PC-9 (cell line): ENCODE measurements at places on chromosomes 7 and 10.

GRCh38 chr10:15461353-15462108 lies 90.4 kb upstream of the FAM171A1 start:
- H3K36me3 ChIP-seq = no peaks in the 10 kb centered on the region
- H3K4me3 ChIP-seq = no peak overlapping the region
- no peaks in the 10 kb centered on the region for H3K4me1 ChIP-seq
- no peaks in the 10 kb centered on the region for H3K27me3 ChIP-seq
- no peak overlapping the region for H3K27ac ChIP-seq

DNA sequence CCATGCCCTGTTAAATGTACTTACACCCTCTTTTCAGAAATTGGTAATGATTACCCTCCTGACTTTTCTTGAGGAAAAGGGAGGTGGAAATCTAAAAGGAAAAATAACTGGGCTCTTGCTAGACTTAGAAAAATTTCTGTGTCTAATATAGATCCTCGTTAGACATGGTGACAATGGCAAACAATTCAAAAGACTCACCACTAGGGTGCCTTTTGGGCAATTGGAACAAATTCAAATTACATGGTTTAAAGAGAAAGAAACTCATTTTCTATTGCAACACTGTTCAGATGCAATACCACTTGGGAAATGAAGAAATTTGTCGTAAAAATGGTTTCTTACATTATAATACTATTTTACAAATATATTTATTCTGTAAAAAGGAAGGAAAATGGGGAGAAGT lies 950.1 kb downstream of the GRM8 start:
- no peaks in the 10 kb centered on the region for H3K36me3 ChIP-seq
- H3K27ac ChIP-seq = no peak overlapping the region

DNA sequence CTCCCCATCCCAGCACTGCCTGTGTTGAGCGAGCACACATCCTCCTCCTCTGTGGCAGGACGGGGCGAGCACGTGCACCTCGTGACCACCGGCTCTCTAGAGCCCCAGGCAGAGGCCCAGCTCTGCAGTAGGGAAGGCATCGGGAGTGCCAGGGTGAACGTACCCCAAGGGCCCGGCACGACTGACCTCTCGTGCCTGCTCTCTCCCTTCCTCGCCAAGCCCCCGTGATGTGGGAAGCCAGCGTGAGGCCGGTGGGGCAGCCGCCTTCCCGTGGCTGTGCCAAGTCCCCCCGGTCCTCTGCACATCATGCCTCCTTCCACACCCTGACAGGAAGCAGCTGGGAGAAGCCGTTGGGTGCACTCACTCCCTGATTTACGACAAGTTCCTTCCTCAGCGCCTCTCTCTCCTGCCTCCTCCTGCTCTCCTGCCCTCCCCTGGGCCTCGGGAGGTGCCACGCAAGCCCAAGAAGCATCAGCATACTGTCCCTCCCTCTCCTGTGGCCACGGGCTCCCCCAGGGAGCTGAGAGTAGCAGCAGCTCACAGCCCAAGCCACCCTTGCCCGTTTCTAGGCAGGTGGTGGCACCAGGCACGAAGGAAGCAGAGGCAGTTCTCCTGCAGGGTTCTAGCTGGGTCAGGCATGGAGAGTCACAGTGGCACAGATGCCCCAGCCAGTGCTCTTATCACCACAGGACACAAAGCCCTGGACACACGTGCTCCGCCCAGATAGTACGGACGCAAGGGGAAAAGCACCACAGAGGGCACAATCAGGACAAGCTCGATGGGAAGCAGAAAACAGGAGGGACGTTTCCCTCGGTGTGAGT lies 47.0 kb downstream of the AMZ1 start:
- no peak overlapping the region for H3K4me3 ChIP-seq
- no peaks in the 10 kb centered on the region for H3K27me3 ChIP-seq
- H3K27ac ChIP-seq = no peak overlapping the region
- DNase-seq = no peak

DNA sequence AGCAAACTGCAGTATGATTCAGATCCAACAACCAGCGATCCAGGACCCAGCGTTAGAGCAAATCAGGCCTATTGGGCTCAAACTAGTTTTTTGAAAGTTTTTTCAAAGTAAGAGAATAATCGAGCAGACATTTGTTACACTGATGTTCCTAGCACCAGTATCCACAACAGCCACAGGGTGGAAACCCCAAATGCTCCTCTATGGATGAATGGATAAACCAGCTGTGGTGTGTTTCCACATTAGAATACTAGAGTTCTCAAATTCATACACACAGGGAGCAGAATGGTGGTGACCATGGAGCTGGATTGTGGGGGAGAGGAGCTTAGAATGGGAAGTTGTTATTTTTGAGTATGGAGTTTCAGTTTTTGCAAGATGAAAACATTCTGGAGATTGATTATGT lies 60.7 kb downstream of the PDIA4 start:
- no peaks in the 10 kb centered on the region for H3K27me3 ChIP-seq
- no peak for DNase-seq
- H3K27ac ChIP-seq = no peak overlapping the region
- H3K4me1 ChIP-seq = no peaks in the 10 kb centered on the region

DNA sequence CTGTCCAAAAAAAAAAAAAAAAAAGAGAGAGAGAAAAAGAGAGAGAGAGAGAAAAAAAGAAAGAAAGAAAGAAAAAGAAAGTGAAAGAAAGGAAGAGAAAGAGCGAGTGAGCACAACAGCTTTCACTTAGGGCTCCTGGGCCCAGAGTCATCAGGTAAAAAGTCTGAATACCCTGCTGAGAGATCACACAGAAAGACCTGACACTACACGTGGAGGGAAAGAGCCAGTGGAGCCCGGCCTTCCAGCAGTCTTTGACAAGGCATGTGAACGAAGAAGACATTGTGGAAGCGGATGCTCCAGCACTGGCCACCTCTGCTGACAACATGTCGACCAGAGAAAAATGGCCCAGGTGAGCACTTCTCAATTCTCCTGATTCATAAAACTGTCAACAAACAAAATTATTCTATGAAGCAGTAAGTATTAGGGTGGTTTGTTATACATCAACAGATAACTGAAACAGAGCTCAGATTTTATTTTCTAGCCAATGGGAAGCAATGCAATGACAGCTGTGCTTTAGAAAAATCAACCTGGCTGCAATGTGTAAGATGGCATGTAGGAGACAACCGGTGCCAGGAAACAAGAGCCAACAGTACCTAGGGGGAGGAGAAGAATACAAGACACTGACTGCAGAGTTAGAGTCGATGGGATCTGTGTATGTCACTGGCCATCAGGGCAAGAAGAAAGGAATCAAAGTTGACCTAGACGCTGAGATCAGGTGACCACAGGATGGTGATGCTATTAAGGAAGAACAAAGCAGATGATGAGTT lies 4.4 kb downstream of the RNF216 start:
- no peaks in the 10 kb centered on the region for H3K27me3 ChIP-seq
- no peak for DNase-seq
- peaks cover 11% of the 10 kb centered on the region; the same call in 1 of the 2 replicates for H3K36me3 ChIP-seq
- peaks cover 17% of the 10 kb centered on the region for H3K4me1 ChIP-seq
- H3K27ac ChIP-seq = no peak overlapping the region

DNA sequence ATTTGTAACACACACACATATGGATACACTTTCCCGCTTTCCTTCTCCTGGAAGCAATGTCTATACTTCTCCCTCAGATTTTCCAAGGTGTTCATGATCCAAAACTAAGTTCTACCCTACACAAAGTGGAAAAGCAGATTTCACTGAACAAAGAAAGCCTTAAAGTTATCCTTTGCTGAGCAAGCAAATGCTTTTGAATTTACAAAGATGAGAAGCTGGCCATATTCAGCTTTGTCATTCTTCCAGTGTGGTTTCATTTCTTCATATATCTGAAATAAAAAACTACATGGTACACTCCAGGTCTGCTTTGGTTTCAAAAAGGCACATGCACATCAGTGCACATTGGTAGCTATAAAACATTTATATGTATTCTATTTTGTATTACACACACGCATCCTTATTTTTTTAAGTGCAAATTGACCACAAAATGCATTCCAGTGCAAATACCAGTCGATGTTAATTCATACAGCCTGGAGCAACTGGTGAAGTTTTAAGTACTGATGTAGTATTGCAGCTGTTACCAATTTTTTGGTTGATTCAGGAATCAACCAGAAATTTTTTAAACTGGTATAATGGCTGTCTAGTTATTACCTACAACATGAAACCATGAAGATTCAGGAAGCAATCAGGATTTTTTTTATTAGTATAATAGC lies 65.5 kb upstream of the SRPK2 start:
- H3K27ac ChIP-seq = peak overlapping the region; percentile 22; the same call in 1 of the 2 replicates
- peaks cover 5% of the 10 kb centered on the region for H3K36me3 ChIP-seq
- peak; percentile 80 for DNase-seq

DNA sequence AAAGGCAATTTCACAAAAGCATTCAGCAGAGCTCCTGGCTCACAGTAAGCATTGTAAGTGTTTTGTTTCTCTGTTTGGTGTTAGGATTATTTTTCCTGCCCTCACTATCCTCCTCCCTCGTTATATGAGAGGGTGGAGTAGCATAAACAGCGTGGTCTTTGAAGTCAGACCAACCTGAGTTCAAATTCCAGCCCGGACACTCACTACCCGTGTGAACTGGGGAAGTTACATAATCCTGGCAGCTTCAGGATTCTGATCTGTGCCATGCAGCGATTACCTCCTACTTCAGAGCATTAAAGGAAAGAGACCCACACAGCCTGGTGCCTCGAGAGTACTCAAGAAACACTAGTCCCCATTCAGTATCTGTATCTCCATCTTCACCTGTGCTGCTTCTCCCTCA lies 386.5 kb downstream of the INHBA start:
- H3K4me3 ChIP-seq = no peak overlapping the region
- H3K27me3 ChIP-seq = no peaks in the 10 kb centered on the region
- no peaks in the 10 kb centered on the region for H3K4me1 ChIP-seq
- no peak for DNase-seq
- no peak overlapping the region for H3K27ac ChIP-seq
- H3K36me3 ChIP-seq = no peaks in the 10 kb centered on the region

- no peaks in the 10 kb centered on the region for H3K36me3 ChIP-seq
- no peaks in the 10 kb centered on the region for H3K27me3 ChIP-seq
- H3K4me3 ChIP-seq = no peak overlapping the region
- H3K4me1 ChIP-seq = no peaks in the 10 kb centered on the region
- no peak for DNase-seq
- H3K27ac ChIP-seq = no peak overlapping the region
Observed at GRCh38 chr10:83677795-83678194, 461.5 kb upstream of the GHITM start.

DNA sequence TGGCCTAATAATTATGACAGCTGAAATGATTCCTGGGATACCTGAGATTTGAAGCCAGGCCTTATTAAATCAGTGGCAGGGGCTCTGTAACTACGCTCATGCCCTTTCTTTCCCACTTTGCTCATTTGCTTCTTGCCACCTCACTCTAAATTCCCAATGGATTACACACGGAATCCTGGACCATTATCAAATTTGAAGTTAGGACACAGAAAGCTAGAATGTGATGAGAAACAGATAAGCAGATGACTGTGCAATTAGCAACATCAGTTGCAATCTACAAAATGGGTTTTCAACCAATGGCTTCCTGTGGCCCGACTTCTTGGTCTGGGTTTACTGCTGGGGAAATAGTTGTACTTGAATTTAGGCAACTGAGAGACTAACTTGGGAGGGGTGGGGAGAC lies 374.3 kb downstream of the INHBA start:
- no peak overlapping the region for H3K4me3 ChIP-seq
- no peak overlapping the region for H3K27ac ChIP-seq
- no peaks in the 10 kb centered on the region for H3K36me3 ChIP-seq
- H3K4me1 ChIP-seq = no peaks in the 10 kb centered on the region
- DNase-seq = no peak

DNA sequence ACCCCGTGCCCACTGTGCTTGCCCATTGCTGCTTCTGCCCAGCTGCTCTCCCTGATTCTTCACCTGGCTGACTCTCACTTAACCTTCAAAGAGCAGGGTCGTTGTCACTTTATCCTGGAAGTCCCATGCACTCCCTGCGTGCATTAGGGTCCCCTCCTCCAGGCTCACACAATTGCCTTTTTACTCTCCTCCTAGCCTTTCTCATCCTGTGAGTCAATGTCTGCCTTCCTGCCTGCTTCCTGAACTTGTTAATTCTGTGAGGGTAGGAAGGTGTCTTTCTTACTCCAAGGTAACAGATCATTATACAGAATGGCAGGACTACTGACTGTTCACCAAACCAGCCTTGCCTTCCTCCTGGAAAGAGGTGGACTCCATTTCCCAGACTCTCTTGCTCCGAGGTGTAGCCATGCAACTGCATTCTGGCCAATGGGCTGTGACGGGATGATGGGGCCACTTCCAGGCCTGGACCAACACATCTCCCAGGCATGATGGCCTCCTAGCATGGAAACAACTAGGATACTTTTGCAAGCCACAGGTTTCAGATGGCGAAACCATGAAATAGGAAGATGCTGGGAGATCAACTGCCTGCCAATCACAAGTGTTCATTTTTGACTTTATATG lies 54.7 kb downstream of the ARHGAP22 start:
- no peak for DNase-seq
- H3K4me3 ChIP-seq = no peak overlapping the region
- H3K27me3 ChIP-seq = no peaks in the 10 kb centered on the region

DNA sequence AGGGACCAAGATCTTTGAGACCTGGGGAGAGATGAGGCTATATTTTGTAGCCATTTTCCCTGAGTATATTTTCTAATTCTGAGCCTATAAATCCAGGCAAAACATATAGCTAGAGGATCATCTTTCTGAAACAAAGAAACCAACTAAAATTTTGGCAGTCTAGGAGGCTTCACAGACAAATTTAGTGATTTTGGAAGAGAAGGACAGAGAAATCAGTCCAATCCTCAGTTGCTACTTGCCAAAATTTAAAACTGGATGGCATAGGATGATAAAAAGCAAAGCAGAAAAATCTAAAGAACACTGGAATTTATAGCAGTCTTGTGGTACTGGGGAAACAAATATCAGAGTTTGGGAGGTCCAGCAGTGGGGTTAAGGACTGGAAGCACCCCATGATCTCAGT lies 43.4 kb upstream of the POM121L12 start:
- H3K4me1 ChIP-seq = no peaks in the 10 kb centered on the region
- H3K4me3 ChIP-seq = no peak overlapping the region
- H3K27ac ChIP-seq = no peak overlapping the region
- DNase-seq = no peak
- no peaks in the 10 kb centered on the region for H3K27me3 ChIP-seq
